GM20000 (cell line): ENCODE measurements at places on chromosomes 3 and 15.

GRCh38 chr3:129974833-129975704 lies 549 bp downstream of the TRH start:
- no peak for DNase-seq

DNA sequence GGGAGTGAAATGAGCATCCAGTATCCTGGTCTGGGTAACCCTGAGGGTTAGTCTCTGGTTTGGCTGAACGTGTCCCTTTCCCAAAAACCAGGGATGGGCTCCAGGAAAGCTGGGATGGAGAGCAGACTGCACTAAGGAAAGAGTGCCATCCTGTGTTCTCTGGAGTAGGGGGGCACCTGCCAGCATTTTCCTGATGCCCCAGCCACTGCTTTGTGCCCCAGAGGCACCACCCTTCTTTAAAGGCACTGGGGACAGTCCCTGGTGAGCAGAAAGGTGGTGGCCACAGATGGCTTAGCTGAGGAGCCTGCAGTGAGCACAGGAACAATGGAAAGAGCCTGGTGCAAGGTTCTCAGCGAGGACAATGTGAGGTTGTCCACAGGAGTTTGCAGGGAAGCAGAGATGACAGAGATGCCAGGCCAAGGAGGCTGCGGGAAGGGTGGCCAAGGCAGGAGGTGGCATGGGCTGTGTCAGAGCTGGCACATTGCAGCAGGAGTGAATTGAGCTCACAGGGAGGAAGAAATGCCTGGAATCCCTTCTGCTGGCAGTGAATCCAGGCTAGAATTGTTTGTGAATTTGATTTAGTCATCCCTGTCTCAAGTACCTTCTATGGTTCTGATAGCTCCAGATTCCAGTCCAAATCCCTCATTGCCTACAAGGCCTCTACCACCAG lies 39.9 kb downstream of the AMOTL2 start:
- no peak for DNase-seq

DNA sequence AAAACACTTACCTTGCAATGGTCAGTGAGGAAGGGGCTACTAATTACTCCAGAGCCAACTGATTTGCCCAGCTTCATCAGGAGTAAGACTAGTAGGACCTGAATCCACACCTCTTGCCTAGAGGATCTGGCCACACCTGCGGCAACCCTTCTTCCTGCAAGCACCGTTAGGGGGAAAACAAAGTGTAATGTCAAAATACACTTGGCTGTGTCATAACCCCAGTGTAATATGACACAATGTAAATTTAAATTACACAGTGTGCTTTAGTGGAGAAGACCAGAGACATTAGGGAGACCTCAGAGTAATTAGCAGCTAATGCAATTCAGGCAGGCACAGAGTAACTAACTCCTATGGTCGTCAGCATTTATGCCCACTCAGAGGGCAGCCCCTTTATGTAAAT lies 308.5 kb upstream of the ARRDC4 start:
- DNase-seq = no peak

GRCh38 chr3:46916278-46916677 lies 38.8 kb downstream of the PTH1R start:
- no peak for DNase-seq

DNA sequence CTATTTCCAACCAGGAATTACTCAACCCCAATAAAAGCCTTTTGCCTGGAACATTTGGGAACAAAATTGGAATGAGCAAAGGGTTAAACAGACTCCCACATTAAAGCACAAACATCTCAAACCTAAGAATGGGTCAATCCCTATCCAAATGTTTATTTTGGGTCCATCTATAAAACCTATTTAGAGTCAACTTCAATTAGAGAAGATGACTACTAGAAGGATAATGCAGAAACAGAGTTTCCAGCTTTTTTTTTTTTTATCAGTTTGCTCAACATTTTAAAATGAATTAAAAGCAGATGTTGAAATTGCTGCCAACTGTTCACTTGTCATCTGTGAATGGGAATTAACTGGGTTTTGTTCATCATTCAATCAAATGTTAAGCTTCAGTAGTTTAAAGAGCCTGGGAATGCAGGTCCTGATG lies 4.1 kb upstream of the TBC1D23 start:
- DNase-seq = no peak

- DNase-seq = peak; percentile 52
Measured at GRCh38 chr15:75508840-75509532, 57.5 kb upstream of the SIN3A start.

GRCh38 chr3:73530022-73530396 lies 94.7 kb downstream of the PDZRN3 start:
- DNase-seq = no peak

GRCh38 chr15:40327457-40327856 lies 4.0 kb downstream of the INAFM2 start:
- no peak for DNase-seq

GRCh38 chr3:99118381-99118780 lies 216.9 kb upstream of the DCBLD2 start:
- no peak for DNase-seq

- no peak for DNase-seq
Measured at GRCh38 chr3:98750276-98750919, 12.7 kb upstream of the ST3GAL6 start.

DNA sequence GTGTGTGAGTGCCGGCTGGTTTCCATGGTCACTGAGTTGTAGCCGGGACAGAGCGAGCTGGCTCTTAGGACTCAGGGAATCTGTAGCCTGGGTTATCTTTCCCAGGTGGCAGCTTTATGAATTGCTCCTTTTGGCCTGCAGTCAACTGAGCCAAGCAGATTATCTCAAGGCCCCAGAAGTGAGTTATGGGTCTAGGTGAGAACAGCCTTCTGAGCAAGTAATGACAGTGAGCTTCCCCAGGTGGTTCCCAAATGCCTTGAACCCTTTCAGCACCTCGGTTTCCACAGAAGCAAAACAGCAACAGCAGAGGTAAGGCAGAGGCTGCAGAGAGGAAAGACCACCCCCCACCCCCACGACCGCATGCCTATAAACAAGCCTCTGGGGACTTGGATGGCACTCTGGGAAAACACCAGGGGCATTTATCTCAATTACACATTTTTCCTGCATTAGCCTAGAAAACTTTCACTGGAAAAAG lies 56.7 kb upstream of the DGKG start:
- no peak for DNase-seq

DNA sequence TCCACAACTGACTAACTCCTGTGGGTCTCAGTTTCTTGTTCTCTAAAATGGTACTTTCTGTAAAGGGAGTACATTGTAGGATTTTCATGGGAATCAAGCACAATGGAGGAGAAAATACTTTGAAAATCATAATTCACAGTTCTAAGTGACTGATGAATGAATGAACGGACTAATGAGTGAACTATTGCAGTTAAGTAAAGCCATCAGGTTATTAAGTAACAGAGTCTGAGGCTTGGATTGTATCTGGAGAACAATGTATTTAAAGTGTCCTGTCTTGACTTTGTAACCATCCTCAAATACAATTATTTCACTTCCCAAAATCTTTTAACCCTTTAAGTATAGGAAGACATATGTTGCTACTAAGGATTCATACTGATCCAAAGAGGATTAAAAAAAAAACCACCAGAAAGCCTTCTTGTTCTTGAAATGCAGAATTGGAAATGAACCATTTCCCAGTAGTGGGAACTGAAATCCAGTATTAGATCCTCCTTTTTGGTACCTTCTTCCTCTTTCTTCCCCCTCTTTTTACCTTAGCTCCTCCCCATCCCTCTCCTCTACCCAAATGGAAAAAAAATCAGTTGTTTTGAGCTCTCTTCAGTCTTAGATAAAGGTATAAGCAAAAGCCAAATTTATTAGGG lies 13.2 kb upstream of the BCL6 start:
- DNase-seq = no peak

DNA sequence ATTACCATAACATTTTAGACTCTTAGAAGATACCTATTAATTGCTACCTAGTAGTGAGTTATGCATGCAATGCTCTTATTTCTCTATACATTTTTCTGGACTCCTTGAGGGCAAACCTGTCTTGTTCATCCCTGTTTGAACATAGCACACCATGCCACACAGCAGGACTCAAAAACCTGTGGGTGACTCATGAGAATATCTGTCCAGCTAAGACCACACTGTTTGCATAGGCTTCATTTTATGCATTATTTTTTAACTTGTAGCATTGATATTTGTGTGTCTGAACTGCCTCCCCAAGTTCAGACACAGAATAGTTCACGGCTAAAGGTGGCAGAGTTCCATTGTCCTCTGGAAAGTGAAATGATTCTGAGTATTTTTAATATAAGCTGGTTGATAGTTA lies 1.8 kb downstream of the LMCD1 start:
- DNase-seq = no peak

DNA sequence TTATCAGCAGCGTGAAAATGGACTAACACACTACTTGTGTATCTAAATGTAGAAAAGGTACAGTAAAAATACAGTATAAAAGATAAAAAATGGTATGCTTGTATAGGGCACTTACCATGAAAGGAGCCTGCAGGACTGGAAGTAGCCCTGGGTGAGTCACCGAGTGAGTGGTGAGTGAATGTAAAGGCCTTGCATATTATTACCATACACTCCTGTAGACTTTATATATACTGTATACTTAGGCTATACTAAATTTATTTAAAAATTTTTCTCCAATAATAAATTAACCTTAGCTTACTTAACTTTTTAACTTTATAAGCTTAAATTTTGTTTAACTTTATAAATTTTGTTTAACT lies 67.2 kb upstream of the TSPAN3 start:
- no peak for DNase-seq

GRCh38 chr15:43104426-43104825 lies 1.4 kb downstream of the UBR1 start:
- no peak for DNase-seq

DNA sequence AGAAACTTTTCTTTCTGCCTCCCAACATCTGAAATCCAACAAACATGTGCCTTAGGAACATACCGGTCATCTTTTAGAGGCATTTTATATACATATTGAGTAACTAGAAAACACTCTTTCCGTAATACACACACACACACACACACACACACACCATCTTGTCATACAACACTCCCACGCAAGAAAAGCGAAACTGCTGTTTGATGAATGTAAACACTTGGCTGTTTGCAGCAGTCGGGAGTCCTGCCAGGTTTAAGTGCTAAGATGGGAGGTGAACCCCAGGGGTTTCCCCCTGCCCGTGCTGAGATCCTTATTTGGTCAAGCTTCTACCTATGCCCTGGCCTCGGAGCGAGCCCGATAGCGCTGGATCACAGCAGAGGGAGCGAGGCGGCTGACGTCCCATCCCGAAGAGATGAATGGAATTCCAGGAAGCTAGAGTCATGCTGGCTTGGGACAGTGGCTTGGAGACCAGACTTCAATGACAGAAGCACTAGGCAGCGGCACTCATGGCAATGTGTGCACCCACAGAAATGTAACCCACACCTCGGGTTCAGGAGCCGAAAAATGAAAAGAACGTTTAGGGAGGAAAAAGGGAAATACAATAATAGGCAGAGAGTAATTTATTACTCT lies 1.3 kb upstream of the THBS1 start:
- no peak for DNase-seq

DNA sequence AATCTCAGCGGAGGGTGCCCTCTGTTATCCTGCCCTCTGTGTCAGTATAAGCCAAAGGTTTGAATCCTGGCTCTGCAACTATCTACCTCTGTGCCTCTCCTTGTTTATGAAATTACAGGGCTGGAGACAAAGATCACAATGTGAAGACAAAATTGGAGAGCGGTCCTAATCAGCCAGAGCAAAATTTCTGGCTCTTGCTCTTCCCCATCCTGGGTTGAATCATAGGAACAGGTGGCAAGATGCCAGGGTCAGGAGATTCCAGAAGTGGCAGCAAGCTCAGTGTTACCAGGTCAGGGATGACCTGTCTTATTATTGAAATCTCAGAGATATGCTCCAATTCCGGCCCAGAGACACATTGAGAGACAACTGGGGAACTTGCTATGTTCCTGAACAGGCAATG lies 2.3 kb upstream of the CCR2 start:
- DNase-seq = no peak

DNA sequence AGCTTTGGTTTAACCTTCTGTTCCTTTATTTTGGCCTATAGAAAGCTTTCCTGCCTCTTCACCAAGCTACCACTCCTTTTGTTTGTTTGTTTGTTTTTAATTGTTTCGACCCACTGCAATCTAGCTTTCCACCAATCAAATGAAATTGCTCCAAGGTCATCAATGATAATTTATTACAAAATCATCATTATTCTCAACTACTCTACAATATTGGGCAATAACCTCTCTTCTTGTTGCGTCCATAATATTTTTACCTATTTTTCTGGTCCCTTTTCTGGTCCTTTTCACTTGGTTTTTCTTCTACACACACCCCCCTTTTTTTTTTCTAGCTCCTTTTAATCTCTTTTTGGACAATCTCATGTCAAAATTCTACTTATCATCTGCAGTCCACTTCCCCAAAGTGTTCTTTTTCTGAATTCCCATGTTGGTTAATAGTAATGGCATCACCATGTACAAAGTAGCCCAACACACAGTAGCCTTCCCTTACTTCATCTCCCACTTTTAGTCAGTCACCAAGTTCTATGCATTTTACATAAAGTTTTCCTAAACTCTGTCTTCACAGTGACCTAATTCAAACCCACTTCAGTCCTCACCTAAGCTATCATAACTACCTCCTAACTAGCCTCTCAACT lies 11.0 kb upstream of the ANKRD28 start:
- no peak for DNase-seq

DNA sequence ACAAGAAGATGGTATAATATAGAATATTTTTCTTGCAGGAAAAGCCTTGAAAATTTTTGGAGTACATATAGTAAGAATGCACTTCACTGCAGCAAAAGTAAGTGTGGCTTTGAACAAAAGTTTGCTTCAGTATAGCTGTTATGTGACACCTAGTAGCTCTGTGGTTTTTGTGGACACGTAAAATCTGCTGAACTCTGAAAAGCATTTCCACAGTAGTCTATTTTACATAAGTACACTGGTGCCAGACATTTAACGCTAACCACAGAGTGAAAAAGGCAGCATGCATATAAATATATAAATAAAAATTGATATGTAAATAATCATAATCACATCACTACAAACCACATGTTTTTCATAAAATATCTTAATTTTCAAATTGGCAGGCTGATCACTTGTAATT lies 39.8 kb downstream of the CGGBP1 start:
- DNase-seq = peak; percentile 29

DNA sequence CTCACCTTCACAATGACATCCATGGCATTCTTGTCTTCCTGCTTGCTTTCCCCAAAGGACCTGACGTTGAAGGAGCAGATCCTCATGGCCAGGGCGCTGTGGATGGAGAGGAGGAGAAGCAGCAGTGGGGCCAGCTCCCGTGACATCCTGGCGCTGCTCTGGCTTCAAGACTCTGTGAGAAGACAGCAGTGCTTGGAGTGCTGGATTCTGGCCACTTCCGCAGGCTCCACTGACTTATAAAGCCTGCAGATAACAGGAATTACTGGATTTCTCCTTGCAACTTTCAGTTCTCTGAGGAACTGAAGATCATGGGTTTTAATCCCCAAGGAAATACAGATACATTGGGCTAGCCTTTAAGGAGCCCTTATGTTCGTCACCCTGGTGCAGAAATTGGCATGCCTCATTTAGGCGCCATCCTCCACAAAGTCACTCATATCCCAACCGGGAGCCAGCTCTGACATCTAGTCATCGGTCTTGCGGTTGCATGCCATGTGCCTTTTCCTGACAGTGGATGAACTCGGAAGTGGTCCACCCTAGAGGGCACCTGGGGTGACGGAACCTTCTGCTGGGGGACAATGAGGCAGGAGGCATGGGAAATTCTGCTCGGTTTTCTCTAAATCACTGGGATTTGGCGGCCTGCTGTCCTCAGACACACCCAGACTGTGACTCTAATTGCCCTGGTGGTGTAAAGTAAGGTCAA lies at the start of gene DNASE1L3:
Gene DNASE1L3 (minus strand): TSS at position 212 of the 700 bp plus-strand sequence. CDS start 66 bp downstream, at position 146.
- no peak for DNase-seq
